ENCODE measurements at places on chromosomes 4 and X.

- no peak for DNase-seq
Measured at GRCh38 chr4:20618731-20619130, 81.5 kb upstream of the PACRGL start.

GRCh38 chr4:141660880-141661279, 24.5 kb downstream of the IL15 start:
- DNase-seq: no peak

GRCh38 chr4:95049551-95050233, 291.9 kb downstream of the BMPR1B start:
- DNase-seq: peak; percentile 46

- no peak for DNase-seq
Measured at GRCh38 chr4:173504181-173504503, 25.9 kb downstream of the HAND2 start.

- DNase-seq: peak; percentile 55
Measured at GRCh38 chrX:31497086-31497485, 425.2 kb upstream of the FTHL17 start.

DNA sequence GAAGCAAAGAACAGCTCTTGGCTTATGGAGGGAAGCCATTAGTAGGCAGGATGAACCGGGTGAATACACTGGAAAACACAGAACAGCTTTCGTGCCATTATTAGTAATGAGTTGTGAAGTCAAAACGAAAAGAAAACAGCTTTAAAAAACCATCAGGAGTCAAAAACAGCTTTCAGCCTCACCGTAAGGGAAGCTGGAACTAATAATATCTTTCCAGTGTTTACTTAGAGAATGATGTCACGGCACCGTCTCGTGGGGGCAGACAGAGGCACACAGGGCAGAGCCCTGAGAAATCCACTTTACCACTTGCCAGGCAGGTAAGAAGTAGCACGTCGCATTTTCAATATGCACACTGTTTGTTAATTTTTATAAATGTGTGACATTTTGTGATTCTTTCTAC, 37.9 kb upstream of the HMX1 start:
- DNase-seq: no peak

DNA sequence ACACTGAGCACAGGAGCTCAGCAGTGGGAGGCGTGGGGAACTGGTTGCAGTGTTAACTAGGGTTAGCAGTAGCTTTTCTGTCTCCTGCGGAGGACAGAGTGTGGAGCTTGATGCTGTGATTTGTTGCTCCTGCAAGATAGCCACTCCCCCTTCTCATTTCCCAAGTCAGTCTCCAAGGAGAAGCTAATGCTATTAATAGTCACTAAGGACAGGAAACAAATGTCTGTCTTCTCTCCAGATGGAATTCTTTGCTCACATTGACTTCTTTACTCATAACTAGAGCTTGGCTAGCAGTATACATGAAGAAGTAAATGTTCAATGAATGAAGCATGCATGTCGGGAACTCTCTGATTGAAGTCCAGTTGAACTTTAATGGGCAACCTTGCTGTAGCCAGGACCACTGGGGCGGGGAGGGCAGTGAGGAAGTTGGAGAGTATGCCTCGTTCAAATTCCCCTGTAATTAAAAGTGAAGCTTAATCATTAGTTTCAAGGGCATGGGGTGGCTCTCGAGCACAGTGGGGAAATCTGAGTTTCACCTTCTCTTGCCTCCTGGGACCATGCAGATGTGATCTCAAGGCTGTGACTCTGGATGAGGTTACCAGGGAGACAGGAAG, 156.6 kb upstream of the SCML1 start:
- DNase-seq: peak; percentile 83

- peak; percentile 16 for DNase-seq
Measured at GRCh38 chr4:16573206-16573605, 325.2 kb downstream of the LDB2 start.

GRCh38 chr4:184727430-184727829, 6.5 kb downstream of the CENPU start:
- DNase-seq: no peak

- DNase-seq: no peak
Measured at GRCh38 chr4:161829591-161829990, 334.2 kb downstream of the FSTL5 start.
